ENCODE measurements at places on chromosomes 11 and 22.

DNA sequence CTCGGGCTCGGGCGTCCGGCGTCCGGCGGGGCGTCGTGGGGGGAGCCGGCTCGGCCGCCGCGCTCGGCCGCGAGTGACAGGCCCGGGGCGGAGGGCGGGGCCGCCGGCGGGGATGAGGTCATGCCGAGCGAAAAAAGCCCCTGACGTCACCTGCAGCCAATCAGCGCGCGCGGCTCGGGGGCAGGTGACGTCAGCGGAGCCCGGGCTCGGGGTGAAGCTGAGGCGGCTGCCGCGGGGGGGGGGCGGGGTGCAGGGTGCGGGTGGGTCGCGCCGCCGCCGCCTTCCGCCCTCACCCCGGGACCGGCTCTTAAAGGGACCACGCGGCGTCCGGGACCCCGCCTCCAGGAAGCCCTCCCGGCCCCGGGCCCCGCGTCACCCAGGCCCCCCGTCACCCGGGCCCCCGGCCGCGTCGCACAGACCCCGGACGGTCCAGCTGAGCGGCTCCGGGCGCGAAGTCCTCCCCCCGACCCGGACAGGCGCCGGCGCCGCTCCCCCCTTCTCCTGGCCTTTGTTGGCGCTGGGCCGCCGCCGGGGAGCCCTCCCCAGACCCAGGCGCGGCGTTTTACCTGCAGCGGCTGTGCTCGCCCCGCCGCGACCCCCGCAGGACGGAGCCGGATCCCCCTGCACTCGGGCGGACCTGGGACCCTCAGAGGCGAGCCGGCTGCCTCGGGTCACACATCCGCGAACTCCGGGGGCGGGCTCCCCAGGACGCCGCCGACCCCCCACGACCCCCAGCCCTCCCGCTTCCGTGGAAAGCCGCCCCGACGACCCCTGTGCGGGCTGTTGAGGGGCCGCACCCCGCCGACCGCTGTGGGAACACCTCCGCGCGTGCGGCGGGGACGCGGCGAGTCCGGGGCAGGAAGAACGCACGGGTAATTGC is at the start of gene DUSP8:
DUSP8 (minus strand) TSS at position 75 of the 880 bp plus-strand sequence. CDS start 6,445 bp downstream, outside the sequence.
- peak; percentile 91 for DNase-seq

GRCh38 chr11:123020968-123021367 is 39.3 kb upstream of the BSX start:
- DNase-seq = no peak

- no peak for DNase-seq
Observed at GRCh38 chr22:48188231-48188721, 1425.8 kb downstream of the TBC1D22A start.

DNA sequence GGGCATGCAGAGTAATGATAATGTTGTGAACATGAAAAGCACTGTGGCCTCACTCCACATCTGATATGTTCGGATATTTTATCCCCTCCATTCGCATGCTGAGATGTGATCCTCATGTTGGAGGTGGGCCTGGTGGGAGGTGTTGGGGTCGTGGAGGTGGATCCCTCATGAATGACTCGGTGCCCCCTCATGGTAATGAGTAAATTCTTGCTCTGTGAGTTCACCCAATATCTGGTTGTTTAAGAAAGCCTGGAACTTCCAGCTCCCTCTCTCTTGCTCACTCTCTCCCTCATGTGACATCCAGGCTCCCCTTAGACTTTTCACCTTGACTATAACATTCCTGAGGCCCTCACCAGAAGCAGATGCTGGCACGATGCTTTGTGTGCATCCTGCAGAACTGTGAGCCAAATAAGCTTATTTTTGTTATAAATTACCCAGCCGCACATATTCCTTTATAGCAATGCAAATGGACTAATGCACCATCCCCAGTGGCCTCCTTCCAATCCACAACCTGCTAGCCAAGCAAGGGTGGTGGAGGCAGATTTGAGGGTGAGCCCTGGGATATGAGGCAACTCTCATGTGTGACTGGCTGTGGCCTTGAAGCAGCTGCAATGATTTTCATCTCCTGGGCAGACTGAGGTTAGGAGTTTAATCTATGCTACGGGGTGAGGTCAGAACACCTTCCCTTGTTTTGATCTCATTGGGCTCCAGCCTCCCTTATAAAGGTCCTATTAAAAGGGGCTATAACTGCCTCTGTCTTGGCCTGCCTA is 276.5 kb downstream of the ETS1 start:
- DNase-seq = no peak

DNA sequence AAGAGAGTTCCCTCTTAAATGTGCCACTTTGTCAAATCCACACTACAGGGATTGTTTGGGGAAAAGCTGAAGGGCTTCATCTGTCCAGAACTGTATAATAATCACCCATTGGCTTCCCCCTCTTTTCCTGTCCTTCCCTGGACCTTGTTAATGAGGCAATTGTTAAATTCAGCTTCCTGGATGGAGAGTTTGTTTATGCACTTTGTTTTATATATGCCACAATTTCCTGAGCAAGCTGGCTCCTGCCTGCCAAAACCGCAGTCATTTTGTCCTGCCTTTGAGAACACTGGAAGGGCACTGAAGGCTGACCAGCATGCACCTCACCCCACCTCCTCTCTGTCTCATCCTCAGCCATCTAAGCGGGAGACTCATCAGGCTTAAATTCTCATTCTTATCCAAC is 86.2 kb downstream of the MSANTD4 start:
- DNase-seq = no peak

DNA sequence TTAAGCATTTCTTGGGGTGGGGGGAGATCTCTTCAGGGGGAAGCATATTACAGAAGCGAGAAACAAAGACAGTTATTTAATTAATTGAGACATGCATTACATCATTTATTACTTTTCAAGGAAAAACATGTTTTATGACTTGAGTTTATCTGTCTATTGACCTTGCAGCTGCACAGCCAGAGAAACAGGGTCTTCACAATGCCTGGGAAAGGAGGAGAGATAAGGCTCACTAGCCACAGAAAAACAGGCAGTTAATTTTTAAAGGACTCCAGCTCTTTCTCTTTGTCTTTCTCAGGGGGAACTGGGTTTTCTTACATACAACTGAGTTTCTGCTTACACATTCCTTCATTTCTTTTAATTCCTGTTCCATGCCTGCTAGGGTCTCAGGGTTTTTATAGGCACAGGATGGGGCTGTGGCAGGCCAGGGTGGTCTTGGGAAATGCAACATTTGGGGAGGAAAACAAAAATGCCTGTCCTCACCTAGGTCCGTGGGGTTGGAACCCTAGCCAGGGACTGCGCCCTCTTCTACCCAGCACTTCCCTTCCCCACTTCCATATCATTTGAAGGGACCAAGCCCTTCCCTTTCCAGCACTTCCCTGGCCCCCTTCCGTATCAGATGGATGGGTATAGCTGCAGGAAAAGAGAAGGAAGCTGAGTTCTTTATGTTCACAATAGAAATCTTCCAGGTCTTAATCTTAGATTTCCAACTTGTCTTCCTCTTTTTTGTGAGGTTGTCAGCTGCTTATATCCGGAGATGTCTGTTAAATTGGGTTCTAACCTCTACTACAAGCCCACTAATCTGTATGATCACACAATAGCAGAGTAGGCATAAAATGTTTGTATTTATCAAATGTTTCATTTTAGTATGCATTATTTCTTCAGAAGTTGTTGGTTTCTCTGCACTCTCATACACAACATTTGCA is 38.3 kb downstream of the BIRC2 start:
- no peak for DNase-seq

DNA sequence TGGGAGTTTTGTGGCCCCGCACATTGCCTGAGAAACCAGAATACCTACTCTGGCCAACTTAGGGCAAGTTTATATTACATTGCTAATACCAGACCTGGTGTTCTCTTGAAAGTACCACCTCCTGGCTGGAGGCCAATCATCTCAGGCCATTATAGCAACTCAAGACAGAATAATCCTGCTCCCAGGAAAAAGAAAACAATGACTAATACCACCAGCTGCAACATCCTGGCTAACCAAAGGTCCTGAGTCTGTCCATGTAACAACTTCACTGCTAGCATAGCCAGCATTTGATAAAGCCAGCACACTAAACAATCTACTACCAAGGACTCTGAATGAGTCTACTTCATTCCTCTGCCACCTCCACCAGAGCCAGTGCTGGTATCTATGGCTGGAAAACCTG is 1298.7 kb upstream of the CNTN5 start:
- DNase-seq = no peak

DNA sequence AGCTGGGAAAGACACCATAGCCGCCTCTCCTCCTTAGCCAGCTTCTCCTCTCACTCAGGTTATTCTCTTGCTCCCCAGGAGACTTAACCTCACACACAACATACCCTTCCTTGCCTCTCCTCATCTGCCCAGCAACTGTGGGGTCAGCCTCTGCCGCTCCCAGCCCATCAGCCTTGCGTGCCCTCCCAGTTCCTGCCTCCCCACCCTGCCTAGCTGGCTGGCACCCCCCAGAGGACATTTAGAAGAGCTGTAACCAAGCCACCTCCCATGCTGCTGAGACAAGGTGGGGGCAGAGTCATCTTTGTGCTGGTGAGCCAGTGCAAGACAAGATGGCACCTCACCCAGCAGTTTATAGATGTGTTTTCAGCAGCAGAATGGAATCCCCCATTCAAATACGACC is 38.2 kb downstream of the TOM1 start:
- no peak for DNase-seq

DNA sequence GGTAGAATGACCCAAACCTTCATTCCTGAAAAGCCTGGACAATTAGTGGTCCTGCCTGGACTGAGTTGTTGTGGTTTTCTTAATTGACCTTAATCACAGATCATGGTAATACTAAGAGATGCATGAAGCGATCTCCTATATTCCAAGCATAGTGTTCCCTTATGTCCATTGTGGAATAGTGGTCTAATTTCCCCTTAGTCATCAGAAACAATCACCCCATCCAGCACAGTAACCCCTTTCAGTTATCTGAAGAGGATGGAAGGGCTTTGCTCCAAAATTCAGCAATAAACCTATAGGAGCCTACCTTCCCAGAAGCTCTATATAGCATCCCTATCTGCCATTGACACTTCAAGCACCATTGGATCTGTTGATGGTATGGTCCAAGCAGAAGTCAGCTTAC is 6.8 kb upstream of the MS4A5 start:
- no peak for DNase-seq

- no peak for DNase-seq
Observed at GRCh38 chr11:17543574-17544180, 539 bp downstream of the USH1C start.

DNA sequence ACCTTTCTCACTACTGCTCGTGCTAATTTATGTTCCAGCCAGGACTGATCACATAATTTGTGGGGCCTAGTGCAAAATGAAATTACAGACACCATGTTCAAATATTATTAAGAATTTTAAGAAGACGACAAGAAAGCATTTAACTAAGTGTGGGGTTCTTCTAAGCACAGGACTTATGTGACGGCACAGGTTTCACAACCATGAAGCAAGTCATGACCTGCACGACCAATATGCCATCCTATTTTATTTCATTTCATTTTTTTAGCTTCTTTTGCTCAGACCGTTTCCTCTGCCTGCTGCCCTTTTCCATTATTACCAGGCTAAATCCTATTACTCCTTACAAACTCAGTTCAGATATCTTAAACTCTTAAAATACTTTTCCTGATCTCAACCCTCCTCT is 462.5 kb downstream of the AASDHPPT start:
- no peak for DNase-seq

DNA sequence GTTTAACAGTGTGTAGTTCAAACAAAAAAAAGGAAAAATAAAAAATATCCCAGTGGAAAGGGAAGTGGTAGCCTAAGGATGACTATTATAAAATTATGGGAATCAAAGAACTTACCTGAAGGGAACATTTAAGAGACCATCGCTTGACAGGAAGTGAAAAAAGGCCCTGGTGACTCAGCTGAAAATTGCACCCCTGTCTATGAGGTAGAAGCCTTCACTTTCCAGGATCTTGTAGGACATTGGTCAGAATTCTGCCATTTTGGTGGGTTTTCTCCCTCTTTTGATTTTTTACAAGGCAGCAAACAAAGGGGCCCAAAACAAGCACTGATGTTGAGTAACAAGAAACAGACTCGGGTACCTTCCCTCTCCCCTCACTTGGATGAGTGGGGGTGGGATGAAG is 15.6 kb downstream of the DDX17 start:
- DNase-seq = no peak

DNA sequence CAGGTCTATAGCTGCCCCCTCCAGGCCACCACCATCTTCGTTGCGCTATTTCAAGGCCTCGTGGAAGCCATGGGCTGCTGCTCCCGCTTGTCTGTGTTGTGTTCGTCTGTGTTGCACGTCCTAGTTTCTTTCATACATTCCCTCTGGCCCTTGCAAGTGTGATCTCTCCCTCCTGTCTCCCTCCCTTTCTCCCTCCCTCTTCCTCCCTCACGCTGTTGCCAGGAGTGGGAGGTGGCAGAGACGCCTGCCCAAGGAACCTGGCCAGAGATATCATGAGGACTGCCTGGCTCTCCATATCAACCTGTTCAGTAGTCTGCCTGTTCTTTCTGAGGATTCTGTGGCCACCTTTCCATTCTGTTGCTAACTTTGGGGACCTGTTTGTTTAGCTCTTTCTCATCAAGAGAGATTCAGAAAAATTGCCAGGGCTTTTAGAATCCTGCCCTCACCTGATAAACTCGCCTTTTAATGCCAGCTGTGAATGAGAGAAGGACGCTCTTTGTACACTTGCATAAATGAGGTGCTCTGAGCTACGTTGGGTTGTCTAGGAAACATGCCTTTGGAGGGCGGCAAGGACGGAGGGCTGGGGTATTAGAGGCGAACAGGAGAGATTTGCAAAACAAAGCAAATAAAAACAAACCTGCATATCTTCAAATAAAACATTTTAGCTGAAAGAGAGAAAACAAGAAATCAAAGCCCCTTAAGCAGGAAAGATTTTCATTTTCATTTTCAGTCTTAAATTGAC is 185.2 kb downstream of the TBC1D22A start:
- no peak for DNase-seq

GRCh38 chr11:2551131-2551530 is 106.3 kb downstream of the KCNQ1 start:
- DNase-seq = peak; percentile 24

- no peak for DNase-seq
Observed at GRCh38 chr11:6203327-6203726, 2.0 kb upstream of the C11orf42 start.

DNA sequence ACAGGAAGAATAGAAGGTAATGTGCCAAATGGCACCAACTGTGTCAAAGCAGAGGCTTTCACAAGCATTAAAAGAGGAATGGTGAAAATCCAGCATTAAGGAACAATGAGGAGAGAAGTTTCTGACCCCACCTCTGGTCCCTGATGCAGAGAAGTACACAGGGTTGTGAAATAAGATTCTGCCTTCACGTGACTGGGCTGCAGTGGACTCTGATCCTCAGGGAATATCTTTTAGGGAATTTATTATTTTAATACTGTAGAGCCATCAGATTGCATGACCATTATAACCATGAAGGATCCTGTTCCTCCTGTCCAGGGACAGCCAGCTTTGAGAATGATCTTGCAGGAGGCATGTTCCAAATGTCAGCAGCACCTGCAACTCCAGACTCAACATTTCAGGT is 74.4 kb upstream of the FAR1 start:
- DNase-seq = no peak

DNA sequence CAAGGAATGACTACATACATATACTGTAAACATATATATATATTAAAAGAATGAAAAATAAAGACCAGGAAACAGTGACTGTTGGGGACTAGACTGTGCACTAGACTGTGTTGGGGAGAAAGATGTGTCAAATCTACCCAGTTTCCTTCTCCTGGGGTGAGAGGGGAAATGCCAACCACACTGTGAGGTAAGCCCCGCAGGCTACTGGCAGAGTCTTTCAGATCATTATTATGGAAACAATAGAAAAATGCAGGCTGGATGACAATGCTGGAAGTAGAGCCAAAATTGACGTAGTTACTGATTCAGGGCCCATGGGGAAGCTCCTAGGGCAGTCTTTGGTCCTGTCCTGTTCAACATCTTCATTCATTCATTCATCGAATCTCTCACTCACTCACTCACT is 101.4 kb downstream of the C11orf58 start:
- no peak for DNase-seq

- peak; percentile 17 for DNase-seq
Observed at GRCh38 chr11:10401696-10402392, 53.2 kb upstream of the AMPD3 start.

Measured in femur (tissue), 1 donor.